ENCODE measurements at places on chromosomes 2 and 18. TPM values are rescaled to one million over a fixed set of nuclear protein-coding genes. Genes with fewer than 3 reads are reported as not detected.

CD8B gene
- not detected for total RNA-seq

DNA sequence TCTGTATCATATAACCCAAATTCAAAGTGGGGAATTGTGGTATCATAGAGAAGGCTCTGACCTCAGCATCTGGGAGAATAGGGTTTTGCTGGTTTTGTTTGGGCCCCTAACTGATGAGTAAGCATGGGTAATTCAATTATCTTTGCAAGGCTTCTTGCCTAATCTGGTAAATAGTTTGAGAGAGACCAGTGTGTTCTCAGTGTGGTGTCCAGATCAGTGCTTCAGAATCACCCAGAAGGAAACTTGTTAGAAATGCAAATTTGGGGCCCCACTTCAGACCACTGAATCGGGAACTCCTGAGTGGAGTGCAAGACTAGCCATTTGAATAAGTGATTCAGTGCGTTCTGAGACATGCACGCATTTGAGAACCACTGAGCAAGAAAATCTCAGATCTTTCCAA lies 282.7 kb downstream of the EPHA4 start:
- no peak for DNase-seq

- DNase-seq: no peak
Observed at GRCh38 chr2:26534865-26535662, 57.1 kb upstream of the OTOF start.

DNA sequence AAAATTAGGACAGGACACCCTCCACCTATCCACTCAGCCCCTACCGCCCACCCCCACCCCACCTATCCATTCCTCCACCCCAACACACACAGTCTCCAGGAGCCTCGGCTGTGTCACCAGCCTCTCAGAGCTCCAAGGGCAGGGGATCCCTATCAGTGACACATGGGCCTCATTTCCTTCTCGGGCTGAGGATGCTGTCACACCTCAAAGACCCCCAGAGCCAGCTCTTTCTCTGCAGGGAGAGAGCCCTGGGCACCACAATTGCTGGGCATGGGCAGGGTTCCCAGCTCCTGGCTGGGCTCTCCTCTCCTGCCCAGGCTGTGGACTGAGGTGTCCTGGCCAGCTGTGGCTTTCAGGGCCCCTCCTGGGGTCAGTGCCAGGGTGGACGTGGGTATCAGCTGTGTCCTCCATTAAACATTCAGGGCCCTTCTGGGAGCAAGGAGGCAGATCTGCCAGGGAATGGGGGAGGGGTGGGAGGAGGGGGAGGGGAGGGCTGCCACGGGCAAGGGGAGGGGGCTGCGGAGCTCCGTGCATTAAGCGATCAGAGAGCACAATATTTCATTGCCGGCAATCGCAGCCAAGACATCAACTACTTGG lies 14.3 kb upstream of the ECEL1 start:
- DNase-seq: no peak

Measured in pulmonary artery endothelial cell (primary cell).